NCI-H1105 (cell line): ENCODE measurements at places on chromosomes 5 and 9.

GRCh38 chr5:101663543-101663942 lies 632.5 kb downstream of the SLCO4C1 start:
- no peak for DNase-seq

DNA sequence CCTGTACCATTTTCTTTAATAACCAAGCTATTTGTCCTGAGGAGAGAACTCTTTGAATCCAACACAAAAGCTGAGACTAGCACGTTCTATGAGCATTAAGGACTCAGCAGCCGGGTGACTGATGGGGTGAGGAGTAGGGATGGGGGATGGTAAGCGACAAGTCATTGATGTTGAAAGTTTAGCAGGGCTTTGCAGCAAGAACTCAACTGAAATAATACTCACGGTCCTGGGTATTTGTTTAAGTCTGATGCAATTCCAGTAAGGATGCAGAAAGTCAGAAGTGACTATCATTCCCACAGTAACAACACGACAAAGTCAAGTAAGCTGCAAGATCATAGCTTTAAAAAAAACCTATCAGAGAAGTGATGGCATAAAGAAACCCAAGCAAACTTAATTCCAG lies 131.1 kb downstream of the ACTL7B start:
- DNase-seq, result no peak

GRCh38 chr9:110575169-110575568 lies 4.4 kb downstream of the SVEP1 start:
- no peak for DNase-seq

- DNase-seq, result no peak
Observed at GRCh38 chr5:120055858-120056257, 408.2 kb upstream of the PRR16 start.

- no peak for DNase-seq
Observed at GRCh38 chr9:123044586-123044985, 11.1 kb downstream of the GPR21 start.

DNA sequence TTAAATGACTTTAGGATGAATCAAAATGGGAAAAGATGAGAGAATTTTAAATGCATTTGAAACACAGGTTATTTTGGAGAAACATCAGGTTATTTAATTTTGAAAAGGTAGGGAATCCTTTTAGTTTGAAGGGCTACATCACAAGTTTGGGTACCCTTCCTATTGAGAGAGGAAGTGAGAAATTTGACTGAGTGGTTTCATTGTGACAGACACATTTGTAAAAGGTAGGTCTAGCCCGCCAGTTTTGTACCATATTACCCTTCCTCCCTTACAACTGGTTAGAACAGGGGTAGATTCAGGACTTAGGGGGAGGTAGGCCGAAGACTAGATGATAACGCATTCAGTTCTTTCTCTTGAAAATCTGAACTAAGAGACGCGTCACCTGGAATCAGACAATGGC lies 464.2 kb downstream of the EBF1 start:
- no peak for DNase-seq

DNA sequence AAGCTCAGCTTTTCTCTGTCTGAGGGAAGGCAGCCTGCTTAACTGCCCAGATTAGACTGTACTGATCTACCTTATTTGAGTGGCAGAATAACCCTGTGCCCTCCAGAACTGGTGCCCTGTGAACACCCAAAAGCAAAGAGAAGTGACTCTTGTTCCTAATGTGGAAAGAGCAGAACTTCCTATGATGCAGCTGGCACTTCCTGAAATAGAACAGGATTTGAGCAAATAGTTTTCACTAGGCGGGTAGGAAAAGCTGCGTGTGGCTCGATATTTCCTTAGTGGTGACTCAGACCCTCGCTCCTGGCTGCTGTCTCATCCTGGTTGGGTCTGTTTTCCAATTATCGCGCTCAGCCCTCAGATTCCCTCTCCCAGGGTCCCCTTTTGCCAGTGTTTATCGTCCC lies 89.9 kb downstream of the SH3TC2 start:
- no peak for DNase-seq

- DNase-seq, result no peak
Observed at GRCh38 chr5:140596321-140596741, 31.7 kb downstream of the SLC35A4 start.

GRCh38 chr5:130624805-130625204 lies 540.3 kb downstream of the HINT1 start:
- DNase-seq, result no peak

DNA sequence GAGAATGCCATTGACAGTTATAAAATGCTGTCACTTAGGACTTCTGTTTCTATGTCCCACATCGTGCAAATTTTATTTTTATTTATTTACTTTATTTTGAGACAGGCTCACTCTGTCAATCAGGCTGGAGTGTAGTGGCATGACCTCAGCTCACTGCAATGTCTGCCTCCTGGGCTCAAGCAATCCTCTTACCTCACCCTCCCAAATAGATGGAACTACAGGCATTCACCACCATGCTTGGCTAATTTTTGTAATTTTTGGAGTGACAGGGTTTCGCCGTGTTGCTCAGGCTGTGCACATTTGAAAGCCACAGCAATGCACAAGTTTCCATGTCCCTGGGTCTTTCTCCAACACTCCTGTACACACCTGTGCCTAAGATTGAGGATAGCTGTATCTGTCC lies 51.8 kb downstream of the ADAMTS16 start:
- no peak for DNase-seq

DNA sequence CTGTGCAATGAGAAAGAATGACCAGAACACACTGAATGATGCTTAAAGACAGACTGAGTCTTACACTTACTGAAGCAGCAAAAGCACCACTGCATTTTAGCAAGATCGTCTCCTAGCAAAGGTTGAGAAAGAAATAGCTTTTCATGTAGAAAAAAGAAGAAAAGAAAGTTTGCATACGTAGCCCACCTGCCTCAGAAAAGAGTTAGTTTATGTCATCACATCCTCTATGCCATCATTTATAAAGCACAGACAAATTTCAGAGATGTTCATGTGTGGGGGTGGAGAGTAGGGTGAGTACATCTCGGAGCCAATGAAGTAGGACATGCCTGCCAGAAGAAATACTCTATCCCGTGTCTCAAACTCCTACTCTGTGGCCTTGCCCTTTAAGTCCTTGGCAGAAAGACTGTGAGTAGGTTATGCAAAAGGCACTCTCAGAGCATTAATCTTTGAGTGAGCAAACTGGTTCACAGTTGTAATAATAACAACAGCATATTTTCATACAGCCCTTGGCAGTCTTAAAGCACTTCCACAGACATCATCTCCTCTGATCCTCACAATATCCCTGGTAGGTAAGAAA lies 22.4 kb downstream of the NRG2 start:
- DNase-seq, result no peak

DNA sequence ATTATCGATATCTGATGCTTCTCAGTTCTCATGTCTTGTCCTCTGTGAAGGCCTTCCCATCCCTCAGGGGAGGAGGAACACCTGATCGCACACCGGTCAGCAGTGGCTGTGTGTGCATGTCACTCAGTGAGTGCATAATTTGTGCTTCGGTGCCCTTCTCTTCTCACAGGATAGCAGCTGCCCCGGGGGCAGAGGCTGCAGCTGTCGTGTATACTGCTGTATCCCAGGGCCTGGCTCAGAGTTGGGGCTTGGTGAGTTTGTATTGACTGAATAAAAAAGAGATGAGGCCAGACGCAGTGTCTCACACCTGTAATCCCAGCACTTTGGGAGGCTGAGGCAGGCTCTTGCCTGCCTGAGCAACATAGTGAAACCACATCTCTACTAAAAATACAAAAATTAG lies 49.7 kb upstream of the NCS1 start:
- no peak for DNase-seq

DNA sequence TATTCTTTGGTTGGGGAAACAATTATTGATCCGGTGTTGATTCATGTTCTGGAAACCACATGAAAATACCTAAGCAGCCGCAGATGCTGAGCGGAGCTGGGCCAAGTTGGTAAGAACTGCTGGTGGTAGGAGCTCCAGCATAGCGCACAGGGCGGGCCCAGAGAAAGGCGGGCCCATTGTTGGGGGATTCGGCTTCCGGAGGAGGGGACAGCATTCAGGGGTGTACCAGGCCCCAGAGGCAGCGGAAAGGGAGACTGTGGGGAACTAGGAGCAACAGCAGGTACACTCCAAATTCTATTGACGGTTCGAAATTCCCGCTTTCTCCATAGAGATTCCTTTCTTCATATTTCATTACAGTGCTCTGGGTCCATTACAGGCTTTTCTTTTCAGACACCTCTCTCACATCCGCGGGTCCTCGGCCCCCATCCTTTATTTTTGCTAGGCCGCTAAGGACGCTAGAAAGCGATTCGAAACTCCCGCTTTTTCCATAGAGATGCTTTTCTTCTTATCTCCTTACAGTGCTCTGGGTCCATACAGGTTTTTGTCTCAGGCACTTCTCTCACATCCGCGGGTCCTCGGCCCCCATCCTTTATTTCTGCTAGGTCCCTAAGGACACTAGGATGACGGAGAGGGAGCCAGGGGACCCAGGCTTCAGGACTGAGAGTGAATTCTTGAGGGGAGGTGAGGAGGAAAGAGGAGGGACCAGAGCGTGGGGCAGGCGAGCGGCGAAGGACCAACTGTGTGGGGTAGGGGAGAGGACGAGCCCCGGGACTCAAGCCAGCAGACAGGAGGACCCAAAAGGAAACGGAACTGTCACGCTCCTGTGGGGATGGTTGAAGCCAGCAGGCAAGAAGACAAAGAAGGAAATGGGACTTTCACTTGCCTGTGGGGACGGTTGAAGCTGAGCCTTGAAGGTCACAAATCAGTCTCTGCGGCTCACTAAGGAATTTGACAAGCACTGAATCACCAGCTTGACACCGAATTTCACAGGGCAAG lies at the start of gene CCDC152:
TSS of gene CCDC152 (plus strand) at position 213 of the 996 bp plus-strand sequence. CDS start 2,304 bp downstream, outside the sequence.
- DNase-seq, result no peak

- no peak for DNase-seq
Observed at GRCh38 chr5:111262815-111263214, 38.6 kb downstream of the CAMK4 start.

- DNase-seq, result no peak
Observed at GRCh38 chr9:82495884-82496777, 507.6 kb downstream of the SPATA31D1 start.

DNA sequence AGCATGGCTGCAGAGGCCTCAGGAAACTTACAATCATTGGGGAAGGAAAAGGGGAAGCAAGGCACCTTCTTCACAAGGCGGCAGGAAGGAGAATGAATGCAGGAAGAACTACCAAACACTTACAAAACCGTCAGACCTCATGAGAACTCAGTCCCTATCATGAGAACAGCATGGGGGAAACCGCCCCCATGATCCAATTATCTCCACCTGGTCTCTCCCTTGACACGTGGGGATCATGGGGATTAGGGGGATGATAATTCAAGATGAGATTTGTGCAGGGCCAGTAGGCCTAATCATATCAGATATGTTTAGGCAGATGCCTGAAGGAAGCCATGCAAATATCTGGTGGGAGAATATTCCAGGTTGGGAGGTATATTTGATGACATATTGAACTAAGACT lies 1176.4 kb upstream of the CDH18 start:
- no peak for DNase-seq

- no peak for DNase-seq
Observed at GRCh38 chr5:54517174-54517511, 416 bp upstream of the SNX18 start.

GRCh38 chr9:99753436-99753835 lies 68.2 kb upstream of the NR4A3 start:
- no peak for DNase-seq

- no peak for DNase-seq
Observed at GRCh38 chr9:76221423-76221822, 172.8 kb downstream of the RFK start.

DNA sequence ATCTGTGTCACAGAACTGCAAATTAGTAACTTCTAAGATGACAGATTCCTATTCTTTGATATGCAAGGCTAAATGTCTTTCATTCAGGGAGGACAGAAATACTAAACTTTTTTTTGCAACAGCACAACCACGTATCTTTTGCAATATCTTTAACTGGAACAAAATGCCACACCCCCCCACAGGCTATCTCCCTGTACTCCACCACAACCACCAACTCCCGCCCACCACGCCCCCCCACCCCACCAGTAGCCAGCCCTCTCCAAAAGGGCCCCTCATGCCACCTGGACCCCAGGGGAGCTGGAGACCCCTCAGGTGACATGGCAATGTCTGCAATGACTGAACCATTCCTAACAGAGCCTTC lies 131.8 kb downstream of the ROR2 start:
- no peak for DNase-seq

DNA sequence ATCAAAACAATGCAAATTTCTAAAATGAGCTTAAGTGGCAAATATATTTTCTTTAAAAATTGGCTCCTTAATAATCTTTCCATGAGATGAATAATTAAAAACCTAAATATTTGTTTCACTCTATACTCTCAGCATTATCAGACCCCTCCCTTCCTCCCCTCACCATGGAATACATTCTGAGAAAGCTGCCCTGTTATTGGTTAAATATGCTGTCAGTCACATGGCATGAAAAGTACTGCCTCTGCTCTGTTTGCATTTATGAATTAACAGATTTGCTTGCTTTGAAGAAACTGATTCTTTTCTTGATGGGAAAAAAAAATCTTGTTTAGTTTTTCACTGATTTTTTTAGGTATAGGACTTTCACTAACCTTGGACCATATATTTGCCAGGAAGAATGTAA lies 17.0 kb upstream of the RPS23 start:
- no peak for DNase-seq

DNA sequence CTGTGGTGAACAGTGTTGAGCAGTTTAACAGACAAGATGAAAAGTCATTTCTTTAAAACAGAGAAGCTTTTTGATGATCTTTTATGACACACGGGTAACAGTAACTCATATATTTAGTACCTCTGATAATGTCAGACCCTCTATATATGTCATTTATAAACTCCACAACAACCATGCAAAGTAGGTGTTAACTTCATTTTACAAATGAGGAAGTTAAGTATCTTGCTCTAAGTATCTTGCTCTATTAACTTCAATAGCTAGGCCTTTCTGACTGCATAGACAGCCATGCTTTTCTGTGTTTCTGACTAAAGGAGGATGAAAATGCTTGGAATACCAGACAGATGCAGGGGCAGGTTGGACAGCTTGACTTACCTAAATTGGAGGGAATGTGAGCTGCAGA lies 1.8 kb downstream of the NUDT2 start:
- DNase-seq, result no peak

DNA sequence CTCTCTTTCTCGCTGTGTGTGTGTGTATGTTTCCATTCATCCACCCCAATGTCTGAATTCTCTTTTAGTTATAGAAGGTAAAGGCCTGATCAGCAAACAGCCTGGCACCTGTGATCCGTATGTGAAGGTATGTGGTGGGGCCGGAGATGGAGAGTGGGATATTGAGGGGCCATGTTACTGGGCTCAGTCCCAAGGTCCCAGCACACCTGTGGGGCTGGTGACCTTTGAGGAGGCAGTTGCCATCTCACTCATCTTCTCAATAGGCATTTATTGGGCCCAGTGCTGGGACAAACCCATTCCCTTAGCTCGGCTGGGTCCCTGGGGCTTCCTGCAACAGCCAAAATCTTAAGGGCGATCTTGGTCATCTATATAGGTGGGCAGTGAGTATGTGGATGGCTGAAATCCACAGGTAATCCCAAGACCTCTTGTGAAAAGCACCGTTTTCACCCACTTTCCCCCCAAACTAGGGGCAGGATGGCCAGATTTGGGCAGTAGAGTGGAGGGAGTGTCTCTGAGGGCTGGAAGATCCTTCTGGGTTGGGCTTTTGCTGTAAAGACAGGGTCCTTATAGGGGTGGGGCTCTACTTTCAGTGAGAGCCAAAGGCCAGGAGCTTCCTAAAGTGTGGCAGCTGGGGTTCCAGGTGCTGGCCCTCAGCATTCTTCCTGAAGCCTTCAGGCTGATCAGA lies 19.6 kb downstream of the RGS3 start:
- DNase-seq, result no peak

- no peak for DNase-seq
Observed at GRCh38 chr9:87534957-87535356, 37.3 kb downstream of the DAPK1 start.
